EL (cell line): ENCODE measurements at places on chromosomes 4 and X.

DNA sequence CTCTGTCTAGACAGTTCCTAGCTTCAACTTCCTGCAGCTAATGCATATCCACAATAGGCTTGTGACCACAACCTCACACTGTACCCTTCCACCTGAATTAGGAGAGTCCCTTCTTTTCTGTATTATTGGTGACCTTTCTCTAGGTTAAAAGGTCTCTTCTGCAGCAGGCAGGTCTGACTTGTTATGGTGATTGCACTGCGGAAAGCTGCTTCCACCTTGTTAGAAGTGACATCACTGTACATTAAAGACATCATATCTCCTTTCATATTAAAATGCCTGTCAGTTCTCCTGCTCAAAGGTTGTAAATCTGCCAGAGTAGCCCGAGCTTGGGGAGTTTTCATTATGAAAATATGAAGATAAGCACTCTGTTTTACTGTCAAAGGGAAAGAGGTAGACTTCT, 21.5 kb upstream of the LSM6 start:
- no peak for DNase-seq

- DNase-seq, result peak; percentile 23
These were observed 337.8 kb downstream of the ARHGAP24 start for GRCh38 chr4:85812776-85813175.

GRCh38 chrX:111869639-111870034, 6.3 kb upstream of the TRPC5OS start:
- DNase-seq, result peak; percentile 0

- DNase-seq, result peak; percentile 41
These were observed 214.8 kb downstream of the SLC4A4 start for GRCh38 chr4:71553605-71554004.

DNA sequence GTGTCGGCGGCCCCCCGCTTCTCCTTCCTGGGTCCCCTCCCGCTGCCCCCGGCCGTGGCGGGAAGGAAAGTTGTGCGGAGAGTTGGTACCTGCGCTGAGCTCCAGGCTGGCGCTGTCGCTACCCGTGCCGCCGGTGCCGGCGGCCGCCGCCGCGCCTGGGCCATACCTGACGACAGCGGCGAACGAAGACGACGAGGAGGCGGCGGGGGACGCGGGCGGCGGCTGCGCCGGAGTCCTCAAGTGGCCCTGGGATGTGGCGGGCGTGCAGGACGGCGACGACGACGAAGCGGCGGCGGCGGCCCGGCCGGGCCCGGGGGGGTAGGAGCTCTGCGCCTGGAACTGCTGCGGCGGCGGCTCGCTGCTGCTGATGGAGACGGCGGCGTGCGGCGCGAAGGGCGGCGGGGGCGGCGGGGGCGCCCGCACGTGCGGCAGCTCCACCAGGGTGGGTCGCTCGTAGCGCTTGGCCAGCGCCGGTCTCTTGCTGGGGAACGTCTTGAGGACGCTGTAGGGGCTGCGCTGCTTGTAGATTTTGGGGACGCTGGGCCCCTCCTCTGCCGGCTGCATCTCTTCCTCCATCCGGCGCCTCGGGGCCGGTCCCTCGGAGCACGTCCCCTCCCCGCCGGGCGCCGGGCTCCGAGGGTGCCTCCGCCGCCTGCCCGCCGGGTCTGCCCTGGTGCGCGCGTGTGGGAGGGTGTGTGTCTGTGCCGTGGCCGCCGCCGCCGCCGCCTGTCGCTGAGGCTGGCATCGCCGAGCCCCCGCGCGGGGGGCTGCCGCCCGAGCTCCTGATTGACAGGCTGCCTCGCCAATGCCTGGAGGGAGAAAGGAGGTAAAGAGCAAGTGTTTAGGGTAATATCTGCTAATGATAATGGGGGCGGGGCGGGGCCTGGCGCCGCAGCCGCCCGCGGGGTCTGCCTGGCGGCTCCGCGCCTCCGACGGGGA, 618 bp downstream of the BEND4 start:
- DNase-seq, result peak; percentile 8

- peak; percentile 40 for DNase-seq
These were observed 1849.2 kb downstream of the STIM2 start for GRCh38 chr4:28709891-28710290.

DNA sequence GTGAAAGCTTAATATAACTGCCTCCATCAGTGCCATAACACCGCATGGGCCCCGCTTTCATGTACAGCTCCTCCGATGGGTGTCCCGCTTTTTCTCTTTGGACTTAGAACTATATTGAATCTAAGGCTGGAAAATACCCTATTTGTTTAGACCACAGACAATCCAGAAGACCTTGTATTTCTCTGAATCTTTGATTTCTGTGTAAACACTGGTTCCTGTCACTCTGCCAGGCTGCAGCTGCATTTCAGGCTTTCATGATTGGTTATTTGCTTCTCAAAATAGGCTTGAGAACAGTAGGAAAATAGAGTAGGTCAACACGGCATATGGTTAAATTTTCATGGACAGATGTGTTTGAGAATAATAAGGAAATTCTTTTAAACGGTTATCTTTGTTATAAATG, 80.0 kb downstream of the NWD2 start:
- no peak for DNase-seq

GRCh38 chrX:15930585-15930984, 76.0 kb upstream of the AP1S2 start:
- DNase-seq, result peak; percentile 33

DNA sequence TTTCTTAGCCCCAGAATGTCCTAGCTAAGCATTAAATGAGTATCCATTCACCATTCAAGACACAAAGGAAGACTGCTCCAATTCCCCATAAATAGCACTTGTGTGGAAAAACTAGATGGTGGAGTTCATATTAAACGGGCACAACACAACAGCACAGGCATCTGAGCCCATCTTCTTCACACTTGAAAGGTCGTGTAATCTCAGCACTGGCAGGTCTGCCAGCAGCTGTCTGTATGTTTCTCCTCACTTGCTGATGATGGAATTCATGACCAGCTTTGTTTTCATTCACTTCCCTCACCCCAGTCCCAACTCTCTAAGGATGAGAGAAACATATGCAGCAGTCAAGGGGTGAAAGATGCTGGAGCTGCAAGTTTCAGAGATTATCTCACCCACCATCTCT, 148.7 kb downstream of the AFAP1 start:
- DNase-seq, result no peak

DNA sequence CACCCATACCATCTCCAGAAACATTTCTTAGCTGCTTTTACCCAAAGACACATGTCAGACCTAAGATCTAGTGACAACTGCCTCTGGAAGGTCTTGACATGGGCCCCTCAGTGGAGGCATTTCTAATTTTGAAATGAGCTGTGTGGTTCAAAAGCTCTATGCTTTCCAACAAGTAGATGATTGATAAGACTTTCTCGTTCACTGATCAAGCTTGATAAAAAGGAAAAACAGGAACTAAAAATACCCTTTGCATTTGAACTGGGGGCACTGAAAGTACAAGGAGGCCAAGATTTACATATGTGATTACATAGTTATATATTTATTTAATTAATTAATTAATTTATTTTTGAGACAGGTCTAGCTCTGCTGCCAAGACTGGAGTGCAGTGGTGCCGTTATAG, 61.3 kb upstream of the SCOC start:
- no peak for DNase-seq

DNA sequence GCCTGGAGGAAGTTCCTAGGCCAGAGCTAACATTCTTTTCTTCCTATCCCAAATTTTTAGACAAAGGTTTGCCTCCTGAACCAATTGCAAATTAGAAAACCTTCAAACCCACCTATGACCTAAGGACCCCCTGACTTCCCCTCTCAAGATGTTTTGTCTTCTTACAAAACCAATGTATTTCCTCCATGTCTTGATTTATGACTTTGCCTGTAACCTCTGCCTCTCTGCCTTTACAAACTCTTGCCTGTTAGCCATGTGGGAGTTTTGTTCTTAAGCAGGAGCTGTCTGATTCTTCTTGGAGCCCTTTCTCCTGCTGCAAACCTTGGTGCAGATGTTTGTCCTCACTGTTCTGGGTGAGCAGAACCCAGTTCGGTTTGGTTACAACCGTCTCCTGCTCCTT, 222.3 kb upstream of the BOD1L1 start:
- DNase-seq, result no peak

GRCh38 chr4:121200795-121201472, 36.8 kb upstream of the TNIP3 start:
- no peak for DNase-seq

GRCh38 chrX:6693051-6693450, 158.1 kb upstream of the VCX3A start:
- DNase-seq, result no peak

GRCh38 chr4:141807103-141807891, 170.9 kb downstream of the IL15 start:
- peak; percentile 76 for DNase-seq

- no peak for DNase-seq
These were observed 87.0 kb downstream of the NKX6-1 start for GRCh38 chr4:84412062-84412461.

GRCh38 chrX:25096522-25097045, 80.8 kb upstream of the ARX start:
- DNase-seq, result no peak

- DNase-seq, result no peak
These were observed 384.8 kb downstream of the FAM133A start for GRCh38 chrX:94058728-94059382.

DNA sequence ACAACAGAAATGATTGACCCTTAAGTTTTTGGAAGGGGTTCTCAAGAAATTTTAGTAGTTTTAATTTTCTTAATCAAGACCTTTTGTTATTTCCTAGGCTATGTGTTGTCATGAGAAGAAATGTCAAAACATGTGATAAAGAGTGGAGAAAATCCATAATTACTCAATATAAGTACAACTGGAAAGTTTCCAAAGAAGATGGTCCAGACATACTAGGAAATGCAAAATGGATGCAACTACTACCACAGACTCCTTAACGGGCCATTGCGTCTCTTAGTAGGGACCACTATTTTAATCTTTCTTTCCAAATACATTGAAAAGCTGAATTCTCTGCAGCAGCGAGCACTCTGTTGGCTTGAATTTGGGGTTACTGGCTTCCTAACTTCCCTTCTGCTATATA, 148.8 kb downstream of the NWD2 start:
- no peak for DNase-seq

DNA sequence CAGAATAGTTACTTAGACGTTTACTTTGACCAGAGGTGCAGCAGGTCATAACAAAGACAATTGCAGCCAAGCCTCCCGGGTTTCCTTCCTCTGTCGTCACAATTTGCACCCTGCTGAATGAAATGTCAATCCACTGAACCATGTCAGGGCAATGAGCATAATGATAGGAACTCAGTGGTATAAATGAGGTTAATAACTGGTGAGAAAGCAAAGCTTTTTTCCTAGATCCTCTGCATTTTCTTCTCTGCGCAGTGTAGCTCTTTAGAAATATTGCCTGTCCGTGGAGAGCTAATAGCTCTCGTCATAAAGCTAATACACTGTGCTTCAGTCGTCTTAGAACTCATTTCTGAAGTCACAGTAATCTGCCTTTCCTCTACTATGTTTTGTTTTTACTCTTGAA, 1960.1 kb upstream of the ADGRL3 start:
- DNase-seq, result no peak

GRCh38 chrX:96838537-96838936, 45.2 kb upstream of the RPA4 start:
- no peak for DNase-seq

DNA sequence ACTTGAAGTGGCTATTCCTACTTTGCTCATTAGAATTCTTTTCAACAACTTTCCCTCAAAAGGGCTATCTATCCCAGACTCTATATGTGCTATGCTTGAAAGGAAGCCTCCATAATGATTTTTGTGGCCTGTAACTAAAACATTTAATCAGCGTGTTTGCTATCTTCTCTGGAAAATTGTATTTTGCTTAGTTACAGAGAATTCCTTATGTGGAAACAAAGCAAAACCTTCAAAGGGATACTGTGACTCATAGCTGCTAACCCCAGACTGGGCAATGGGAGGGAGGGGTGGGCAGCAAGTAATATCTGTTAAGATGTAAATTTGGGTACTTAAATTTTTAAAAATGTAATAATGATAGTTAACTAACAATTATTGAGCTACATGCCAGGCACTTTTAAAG, 3.7 kb downstream of the SLC25A14 start:
- DNase-seq, result no peak

DNA sequence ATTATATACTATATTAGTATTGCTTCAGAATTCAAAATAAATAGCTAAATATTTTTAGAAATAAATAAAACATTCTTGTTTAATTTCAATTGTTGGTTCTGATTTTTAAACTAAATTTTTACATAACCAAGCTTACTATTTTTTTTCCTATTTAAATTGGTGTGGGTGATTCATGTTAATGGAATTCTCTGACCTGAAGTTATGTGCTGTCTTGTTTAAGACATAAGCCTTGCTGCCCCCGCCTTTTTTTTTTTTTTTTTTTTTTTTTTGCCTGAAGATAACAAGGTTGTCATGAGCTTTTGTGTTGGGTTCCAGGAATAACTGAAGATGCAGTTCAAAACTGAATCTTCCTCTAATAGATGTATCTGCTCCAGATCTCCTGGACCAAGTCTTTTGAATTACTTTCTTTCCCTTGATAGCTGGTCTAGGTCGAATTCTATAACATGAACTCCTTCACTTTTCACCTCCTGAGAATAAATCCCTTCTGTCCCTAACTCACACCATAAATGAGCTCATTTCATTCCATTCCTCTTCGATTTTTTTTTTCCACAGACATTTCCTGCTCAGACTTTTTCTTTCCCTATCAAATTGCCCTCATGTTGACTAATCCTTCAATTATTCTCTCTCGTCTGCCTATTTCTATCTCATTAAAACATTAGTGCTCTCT, 261.5 kb upstream of the FTHL17 start:
- DNase-seq, result peak; percentile 74

- peak; percentile 43 for DNase-seq
These were observed 82.4 kb upstream of the HPRT1 start for GRCh38 chrX:134377537-134377936.

- DNase-seq, result no peak
These were observed 136.7 kb downstream of the MID1IP1 start for GRCh38 chrX:38937926-38938325.

GRCh38 chr4:173171987-173172386, 3.4 kb downstream of the GALNT7 start:
- no peak for DNase-seq

- peak; percentile 77 for DNase-seq
These were observed 5.9 kb downstream of the UGDH start for GRCh38 chr4:39521253-39521919.

- no peak for DNase-seq
These were observed 2.7 kb downstream of the CLRN2 start for GRCh38 chr4:17517664-17518063.

DNA sequence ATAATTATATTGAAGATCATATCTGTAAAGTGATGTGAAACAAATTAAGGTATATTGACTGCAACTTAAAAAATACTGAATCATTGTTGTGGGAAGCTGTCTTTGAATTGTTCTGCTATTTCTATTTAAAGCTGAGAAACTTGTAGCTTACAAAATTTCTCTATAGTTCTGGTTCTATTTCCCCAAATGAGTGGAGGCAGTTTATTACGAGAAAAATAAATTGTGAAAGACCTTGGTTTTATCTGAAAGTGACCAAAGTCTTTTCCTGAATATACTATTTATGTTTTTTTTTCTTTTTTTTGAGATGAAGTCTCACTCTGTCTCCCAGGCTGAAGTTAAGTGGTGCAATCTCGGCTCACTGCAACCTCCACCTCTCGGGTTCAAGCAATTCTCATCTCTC, 165.4 kb downstream of the SH3BGRL start:
- no peak for DNase-seq
